ENCODE measurements at places on chromosomes 4 and X.

DNA sequence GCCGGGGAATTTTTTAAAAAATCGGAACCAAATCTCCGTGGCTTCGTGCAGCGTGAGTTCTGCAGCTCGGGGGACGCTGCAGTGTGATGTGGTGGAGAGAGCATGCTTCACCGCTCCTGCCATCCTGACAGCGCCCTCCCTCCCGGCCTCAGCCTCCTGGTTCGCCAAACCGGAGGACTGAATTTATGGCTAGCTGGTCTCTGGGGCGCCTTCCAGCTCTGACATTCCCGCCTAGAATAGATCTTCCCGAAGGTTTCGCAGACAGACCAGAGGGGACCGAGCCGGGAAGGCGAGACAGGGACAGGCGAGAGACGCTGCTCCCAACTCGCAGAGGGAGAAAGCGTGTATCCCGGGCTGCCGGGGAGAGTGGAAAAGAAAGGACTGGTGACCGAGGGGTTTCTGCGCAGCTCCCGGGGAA lies 25.9 kb downstream of the HOPX start:
- DNase-seq: peak; percentile 39

DNA sequence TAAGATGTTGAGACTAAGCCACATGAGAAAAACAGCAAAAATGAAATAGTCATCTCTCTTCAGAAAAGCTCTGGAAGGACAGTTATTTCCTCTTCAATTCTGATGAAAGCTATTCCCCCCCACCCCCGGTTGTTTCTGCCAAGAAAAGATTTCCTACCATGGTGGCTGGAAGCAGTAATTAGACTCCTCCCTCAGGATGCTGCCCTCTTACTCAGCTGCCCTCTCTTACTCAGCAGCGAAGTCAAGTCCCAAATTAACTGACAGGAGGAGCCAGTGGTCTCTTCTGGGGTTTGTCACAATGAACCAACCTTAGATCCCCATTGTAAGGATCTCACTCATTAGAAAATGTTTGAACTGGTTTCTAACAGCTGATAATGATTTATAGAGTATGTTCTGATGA lies 38.0 kb downstream of the GPM6B start:
- DNase-seq: peak; percentile 44

- peak; percentile 2 for DNase-seq
Observed at GRCh38 chr4:1723131-1723801, 1.9 kb downstream of the TACC3 start.

DNA sequence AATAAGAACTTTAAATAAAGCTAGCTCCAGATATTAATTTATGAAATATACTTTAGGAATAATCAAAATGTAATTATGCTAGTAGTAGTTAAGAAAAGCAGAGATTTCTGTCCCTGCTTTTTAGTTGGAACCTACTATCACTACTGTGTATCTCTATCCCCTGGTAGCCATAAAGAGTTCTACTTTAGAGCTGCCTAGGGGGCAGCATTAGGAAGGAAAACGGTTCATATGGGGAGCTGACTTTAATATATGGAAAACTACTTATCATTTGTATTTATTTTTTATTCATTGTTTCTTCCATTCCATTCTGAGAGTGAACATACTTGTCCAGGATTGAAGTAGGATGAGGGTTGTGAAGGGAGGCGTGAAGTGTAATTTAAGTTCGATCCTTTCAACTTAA lies 40.9 kb downstream of the CPEB2 start:
- DNase-seq: peak; percentile 2

DNA sequence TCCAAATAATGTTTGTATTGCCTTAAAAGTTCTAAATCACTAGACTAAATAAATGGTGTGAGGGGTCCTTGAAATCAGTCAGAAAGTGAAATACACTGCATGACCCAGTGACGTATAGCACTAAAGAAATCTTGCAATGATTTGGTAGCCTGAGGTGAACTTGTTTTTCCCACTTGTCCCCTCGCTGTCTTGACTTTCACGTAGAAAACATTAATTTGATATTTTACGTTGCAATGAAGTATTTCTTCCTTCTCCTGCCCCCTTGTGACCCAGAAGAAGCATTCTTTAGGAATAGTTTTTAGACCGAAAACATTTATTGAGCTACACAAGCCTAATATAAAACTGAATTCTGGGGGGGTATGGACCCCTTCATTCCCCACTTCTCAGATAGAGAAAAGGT lies 3.7 kb downstream of the KLB start:
- DNase-seq: no peak

- no peak for DNase-seq
Observed at GRCh38 chr4:76233967-76234678, 17.4 kb upstream of the FAM47E start.

GRCh38 chr4:38280323-38280706 lies 320.1 kb downstream of the PTTG2 start:
- no peak for DNase-seq

DNA sequence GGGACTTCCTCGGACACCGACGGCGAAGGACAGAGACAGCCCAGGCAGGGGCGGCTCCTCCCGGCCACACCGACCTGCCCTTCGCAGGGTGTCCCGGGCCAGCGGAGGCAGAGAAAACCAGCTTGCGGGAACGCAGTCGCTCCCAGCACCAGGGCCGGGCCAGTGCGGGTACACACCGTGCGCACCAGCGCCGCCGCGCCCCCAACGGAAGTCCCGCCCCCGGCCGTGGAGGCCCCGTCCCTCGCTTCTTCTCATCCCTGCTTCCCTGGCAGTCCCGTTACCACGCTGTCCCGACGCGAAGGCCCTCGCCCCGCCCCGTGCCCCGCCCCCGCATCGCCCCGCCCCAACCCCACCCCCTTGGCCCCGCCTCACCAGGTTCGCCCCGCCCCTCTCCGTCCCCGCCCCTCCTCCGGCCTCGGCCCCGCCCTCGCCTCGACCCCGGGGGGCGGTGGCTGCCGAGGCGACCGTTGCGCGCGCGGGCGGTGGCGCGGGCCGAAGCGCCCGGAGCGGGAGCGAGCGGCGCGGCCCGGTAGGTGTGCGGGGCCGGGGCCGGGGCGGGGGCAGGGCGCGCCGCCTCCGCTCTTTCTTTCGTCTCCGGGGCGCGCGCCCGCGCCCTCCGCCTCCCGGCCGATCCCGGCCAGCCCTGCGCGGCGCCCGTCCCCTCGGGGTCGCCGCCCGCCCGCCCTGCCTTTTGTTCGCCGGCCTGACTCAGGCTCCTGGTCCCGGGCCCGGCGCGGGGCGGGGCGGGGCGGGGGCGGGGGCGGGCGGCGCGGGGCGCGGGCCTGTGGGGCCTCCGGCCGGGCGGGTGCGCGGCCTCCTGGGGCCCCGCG lies at the start of gene RGS12:
RGS12 (plus strand) TSS at position 451 of the 830 bp plus-strand sequence. CDS start 23,150 bp downstream, outside the sequence.
- peak; percentile 97 for DNase-seq

DNA sequence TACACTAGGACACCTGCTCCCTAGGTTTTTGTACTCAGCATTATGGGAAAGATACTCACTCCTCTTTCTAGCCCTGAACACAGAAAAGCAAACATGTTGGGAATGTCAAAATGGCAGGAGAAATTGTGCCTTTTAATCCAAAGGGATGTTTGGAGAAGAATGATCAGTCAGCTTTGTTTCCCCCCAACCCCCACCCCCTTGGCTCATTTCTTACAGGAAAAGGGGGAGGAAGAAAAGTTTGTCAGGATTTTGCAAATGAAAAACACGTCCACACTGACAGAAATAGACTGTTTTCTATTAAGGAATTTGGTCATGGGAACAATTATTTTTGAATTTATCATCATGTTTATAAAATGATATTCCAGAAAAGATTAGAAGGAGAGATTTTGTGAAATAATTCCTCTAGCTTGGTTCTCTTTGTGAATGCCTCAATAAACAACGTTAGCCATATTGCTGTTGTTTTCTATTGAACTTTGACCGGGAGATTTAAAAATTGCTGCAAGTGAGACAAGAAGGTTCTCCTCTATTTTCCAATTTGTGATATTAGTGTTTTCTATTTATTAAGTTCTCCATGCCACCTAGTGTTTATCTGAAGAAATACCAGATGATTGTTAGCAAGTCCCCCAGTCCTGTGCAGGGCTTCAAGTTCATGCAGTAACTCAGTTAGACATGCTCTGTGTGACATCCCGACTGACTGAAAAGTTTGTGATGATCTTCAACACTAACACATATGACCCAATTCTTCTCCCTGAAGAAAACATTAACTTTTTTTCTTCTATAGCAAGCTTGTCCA lies 31.3 kb upstream of the TFDP3 start:
- DNase-seq: no peak

DNA sequence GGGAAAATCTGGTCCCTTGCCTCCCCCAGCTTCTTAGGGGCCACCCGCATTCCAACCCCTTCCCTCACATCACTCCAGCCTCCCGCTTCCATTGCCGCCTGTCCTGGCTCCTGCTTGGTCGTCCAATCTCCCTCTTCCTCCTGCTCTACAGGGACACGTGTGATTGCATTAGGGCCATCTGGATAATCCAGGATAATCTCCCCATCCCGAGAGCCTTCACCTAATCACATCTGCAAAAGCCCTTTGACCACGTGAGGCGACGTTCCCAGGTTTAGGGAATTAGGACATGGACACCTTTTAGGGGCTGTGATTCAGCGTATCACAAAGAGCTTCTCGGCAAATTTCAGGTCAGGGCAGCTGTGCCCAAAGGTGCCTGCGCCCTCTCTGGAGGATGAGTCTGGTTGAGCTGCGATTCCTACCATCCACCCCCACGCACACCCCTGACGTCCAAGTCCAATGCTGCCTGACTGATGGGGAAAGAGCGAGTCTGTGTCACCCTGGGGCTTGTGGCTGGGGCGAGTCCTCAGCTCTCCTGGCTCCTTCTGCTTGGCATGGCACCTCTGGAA lies 104.6 kb downstream of the PSAPL1 start:
- no peak for DNase-seq

DNA sequence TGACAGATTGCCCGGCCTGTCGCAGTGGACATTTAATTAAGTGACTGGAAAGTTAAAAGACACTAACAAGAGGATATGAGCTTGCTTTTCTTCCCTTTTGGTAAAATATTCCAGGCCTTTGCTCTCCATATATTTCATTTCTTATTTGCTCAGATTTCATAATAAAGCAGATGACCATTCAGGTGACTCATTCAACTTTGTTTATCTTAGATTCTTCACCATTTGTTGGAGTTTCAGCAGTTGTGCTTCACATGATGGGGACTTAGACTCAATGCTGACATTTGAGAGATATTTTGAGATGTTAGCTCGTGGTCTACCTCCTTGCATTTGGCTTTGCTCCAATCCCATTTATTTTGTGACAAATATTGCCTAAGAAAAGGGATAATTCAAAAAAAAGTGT lies 312.2 kb downstream of the ARHGAP24 start:
- DNase-seq: no peak

All from Daoy (cell line).